ENCODE measurements at places on chromosomes 1 and 21. TPM values are rescaled to one million over a fixed set of nuclear protein-coding genes. Genes with fewer than 3 reads are reported as not detected.

- DNase-seq = no peak
Measured at GRCh38 chr1:153509036-153509435, 26.8 kb downstream of the S100A6 start.

DNA sequence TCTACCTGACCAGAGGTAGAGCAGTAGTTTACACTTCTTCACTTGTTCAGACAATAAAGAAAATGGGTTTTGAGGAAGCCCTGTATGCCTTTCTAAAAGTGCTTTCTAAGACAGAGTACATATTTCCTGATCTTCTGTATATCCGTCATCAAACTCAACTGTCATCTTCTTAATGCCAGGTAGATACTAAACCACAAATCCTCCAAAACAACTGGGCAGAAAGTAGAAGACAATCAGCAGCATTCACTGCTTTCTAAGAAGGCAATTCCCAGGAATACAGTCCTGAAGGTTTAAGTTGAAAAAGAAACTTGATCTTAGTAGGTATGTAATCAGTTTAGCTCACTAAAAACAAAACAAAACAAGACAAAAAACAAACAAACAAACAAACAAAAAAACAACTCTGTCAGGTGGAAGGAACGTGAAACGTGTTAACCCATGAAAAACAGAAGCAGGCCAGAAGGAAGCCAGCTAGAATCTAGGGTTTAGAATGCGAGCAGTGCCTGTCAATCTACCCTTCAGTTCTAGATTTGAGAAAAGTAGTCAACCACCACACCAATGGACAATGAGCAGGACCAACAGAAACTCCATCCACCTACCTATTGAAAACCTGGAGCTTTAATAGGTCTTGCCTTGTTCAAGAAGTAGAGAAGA lies 59.2 kb downstream of the LEPR start:
- no peak for DNase-seq

DNA sequence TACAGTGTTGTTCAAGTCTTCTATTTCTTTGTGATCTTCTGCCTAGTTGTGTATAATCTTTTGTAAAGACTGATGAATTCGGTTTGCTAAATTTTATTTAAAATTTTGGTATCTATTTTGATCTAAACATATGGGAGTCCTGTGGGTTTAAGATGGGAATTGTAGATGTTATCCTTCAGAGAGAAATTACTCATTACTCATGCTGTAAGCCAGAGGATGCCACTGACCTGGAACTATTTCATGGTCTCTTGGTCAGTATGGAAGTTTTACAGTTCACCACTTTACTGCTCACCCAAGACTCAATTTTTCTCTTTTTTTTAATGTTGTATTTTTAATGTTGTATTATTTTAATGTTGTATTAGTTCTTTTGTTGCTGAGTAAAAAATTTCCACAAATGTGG lies 138.6 kb upstream of the B3GALT2 start:
- DNase-seq = no peak

DNA sequence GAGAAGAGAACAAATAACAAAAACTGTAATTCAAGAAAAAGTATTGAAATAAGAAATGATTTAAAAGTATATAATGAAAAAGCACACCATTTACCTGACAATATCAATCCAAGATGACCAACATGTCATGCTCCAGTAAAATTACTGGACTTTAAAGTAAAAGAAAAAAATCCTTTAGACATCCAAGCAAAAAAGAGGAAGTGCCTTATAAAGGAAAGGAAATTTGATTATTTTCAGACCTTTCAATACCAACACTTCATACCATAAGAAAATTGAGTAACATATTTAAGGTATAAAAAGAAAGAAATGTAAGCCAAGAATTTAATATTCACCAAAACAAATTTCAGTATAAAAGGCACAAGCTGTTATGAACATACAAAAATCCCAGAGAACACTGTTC lies 46.2 kb upstream of the SSX2IP start:
- DNase-seq = no peak

The KCNC4 gene
- total RNA-seq = 0.51 TPM
